Cardiac septum (tissue), 1 donor: ENCODE measurements at places on chromosomes 11 and 22.

GRCh38 chr11:76835928-76836612, 24.6 kb upstream of the ACER3 start:
- DNase-seq = no peak

DNA sequence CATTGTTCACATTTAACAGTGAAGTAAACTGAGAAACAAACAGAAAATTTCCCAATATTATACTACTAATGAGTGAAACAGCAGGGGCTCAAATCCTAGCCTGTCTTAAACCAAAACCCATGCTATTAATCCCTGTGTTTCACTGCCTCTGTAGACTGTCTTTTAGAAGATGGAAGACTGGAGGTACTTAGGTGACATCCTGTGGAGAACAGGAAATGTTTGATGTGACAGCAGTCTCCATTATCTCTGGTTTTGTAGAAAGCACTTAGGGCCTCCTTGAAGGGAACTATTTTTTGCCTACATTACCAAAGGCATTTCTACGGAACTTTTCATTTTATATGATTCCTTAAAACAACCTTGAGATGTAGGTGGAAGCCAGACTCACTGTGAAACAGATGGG, 288.1 kb upstream of the SORL1-AS1 start:
- no peak for DNase-seq

- DNase-seq = no peak
Observed at GRCh38 chr22:35578836-35579575, 38.1 kb downstream of the MB start.

DNA sequence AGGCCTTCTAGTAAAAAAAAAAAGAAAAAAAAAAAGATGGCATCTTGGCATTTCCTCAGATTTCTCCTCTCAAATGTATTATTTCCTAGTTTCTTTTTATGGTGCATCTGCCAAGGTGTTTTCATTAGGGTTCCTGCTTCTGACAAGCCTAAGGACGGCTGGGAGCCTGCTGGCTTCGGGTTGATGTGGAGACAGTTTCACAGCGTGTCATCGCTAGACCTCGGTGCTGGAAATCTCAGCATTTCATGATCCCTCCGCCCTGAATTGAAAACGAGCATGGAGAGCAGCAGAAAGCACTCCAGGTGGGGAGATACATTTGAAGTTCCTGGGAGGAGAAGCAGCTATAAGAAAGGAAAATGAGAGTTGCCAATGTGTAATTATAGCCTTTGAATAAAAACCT, 283.9 kb upstream of the CNTN5 start:
- no peak for DNase-seq

- DNase-seq = no peak
Observed at GRCh38 chr11:44811841-44812448, 85.2 kb downstream of the TSPAN18 start.

GRCh38 chr11:84800755-84801346, 826.3 kb downstream of the DLG2 start:
- DNase-seq = no peak

GRCh38 chr22:20058989-20059770, 20.9 kb upstream of the DGCR8 start:
- DNase-seq = no peak

- no peak for DNase-seq
Observed at GRCh38 chr11:20178976-20179375, 18.7 kb upstream of the DBX1 start.

DNA sequence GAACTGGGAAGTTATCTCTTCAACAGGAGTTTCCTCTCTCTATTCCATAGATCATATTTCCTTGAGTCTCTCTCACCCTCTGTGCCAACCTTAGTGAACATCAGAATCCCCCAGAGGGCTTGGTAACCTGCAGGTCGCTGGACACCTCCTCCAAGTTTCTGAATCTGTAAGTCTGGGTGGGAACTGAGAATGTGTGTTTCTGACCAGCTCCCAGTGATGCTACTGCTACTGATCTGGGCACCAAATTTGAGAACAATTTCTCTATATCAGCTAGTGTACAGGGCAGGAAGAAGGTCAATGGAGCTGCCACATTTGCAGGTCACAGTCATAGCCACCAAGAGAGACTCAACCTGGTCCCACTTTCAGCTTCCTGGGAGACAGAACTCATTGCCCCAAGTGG, 62.9 kb downstream of the RCN1 start:
- DNase-seq = no peak

DNA sequence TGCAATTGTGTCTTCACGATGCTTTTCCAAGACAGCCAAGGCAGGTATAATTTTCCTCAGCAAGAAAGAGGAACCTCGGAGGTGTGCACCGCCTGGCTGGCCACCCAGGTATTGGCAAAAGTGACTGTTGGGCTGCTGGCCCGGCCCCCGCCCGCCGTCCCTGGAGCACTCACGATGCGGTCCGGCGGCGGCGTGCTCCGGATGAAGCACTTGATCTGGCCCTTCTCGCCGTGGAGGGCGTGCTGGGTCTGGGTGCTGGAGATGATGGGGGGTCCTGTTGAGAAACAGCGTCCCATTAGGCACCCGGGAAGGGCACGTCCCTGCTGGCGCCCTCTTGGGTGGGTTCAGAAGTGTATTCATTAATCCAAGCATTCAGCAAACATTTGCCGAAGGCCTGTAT, 84.8 kb downstream of the ST3GAL4 start:
- DNase-seq = no peak

GRCh38 chr11:78575478-78575877, 814 bp upstream of the NARS2 start:
- no peak for DNase-seq

- no peak for DNase-seq
Observed at GRCh38 chr11:120334894-120335462, 1.2 kb upstream of the ARHGEF12 start.

GRCh38 chr22:18023509-18024275, 669 bp downstream of the MICAL3 start:
- peak; percentile 90 for DNase-seq

GRCh38 chr11:118046964-118047700, 29.7 kb upstream of the TMPRSS4 start:
- DNase-seq = peak; percentile 20

- no peak for DNase-seq
Observed at GRCh38 chr11:113272281-113272680, 42.1 kb upstream of the TTC12 start.

- DNase-seq = peak; percentile 92
Observed at GRCh38 chr22:19717691-19718455, 3.6 kb downstream of the SEPTIN5 start.

- DNase-seq = no peak
Observed at GRCh38 chr11:64065141-64065465, 29.4 kb downstream of the FLRT1 start.

GRCh38 chr22:41410311-41410751, 28.6 kb downstream of the TEF start:
- no peak for DNase-seq

DNA sequence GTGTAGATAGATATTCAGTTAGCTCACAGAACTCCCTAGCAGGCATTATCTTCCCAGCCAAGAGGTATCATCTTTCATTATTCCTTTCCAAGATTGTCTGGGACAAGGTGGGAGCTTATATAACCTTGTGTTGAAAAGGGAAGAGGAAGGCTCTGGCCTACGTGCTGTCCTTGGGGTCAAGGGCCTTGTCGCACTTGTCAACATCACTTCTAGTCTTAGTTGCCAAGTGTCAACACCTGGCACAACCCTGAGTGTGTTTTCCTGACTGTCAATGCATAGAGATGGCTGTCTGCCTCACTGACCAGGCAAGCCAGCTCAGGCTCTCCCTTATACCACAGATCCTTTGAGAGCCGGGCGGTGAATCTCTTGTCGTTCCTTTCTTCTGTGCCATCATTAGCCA, 331.9 kb downstream of the CNTN5 start:
- DNase-seq = peak; percentile 61
